ENCODE measurements at places on chromosomes 3 and 15.

DNA sequence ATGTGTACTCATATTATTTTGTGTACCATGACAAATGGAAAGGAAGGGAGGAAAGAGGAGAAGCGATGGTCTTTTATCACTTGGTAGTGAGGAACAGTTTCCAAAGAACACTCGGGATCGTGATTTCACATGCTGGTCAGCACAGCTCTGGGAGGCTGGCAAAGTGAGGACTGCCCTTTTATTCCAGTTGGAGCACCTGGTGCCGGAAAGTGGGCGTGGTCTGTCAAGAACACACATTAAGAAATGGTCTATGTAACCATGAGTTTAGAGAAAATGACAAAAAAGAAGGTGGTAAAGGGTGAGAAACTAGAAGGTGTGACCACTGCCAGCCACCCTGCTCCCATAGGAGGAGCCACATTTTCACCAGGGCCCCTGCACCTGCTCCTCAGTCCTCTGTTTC is 7.0 kb upstream of the TSEN2 start:
- no peak for DNase-seq

GRCh38 chr15:33834892-33835743 is 133.2 kb upstream of the CHRM5 start:
- no peak for DNase-seq

- no peak for DNase-seq
These were observed 38.9 kb downstream of the C3orf85 start for GRCh38 chr3:109175411-109175810.

DNA sequence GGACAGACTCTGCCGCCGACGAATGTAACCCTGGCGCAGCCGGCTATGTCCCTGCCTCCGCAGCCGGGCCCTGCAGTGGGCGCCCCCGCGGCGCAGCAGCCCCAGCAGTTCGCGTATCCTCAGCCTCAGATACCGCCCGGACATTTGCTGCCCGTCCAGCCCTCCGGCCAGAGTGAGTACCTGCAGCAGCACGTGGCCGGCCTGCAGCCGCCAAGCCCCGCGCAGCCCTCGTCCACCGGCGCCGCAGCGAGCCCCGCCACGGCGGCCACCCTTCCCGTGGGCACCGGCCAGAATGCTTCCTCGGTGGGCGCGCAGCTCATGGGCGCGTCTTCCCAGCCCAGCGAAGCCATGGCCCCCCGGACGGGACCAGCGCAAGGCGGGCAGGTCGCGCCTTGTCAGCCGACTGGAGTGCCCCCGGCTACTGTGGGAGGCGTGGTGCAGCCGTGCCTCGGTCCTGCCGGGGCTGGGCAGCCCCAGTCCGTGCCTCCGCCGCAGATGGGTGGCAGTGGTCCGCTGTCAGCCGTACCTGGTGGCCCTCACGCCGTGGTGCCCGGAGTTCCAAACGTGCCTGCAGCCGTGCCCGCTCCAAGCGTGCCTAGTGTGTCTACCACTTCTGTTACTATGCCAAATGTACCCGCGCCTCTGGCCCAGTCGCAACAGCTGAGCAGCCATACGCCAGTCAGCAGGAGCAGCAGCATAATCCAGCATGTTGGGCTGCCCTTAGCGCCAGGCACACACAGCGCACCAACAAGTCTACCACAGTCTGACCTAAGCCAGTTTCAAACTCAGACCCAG is 2.4 kb downstream of the TSC22D2 start:
- no peak for DNase-seq

GRCh38 chr3:49611291-49611690 is 57.0 kb downstream of the BSN start:
- no peak for DNase-seq

DNA sequence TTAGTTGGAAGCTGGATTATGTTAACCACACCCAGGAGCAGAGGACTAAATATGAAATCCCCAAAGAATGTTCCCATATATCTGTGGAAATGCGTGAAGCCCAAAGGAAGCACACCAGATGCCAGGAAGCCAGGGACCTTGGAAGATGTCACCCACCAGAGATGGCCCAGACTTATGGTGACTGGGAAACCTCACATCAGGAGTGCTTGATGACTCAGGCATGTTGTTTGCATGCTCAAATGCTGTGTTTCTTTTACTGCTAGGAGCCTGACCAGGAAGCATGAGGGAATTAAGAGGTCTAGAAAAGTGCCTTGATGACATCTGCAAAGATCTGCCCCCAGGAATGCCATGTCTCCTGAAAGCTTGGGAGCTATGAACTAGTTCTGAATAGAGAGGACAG is 109.0 kb upstream of the SLC2A2 start:
- DNase-seq = no peak

DNA sequence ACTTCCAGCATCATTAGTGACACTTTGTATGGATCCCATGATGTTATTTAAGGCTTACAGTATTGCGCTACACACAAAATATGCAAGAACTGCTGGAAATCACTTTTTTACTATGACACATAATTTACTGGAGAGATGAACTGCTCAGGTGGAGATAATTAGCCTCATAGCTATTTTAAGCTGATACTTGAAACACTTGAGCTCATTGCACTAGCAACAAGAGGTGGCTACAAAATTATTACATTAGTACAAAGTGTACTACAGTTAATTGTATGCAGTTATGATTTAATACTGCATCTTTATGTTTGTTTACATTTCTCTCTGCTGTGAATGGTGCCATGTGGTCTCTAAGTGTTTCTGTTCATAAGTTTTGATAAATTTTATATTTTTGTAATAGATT is 6.5 kb upstream of the LZTFL1 start:
- DNase-seq = no peak

DNA sequence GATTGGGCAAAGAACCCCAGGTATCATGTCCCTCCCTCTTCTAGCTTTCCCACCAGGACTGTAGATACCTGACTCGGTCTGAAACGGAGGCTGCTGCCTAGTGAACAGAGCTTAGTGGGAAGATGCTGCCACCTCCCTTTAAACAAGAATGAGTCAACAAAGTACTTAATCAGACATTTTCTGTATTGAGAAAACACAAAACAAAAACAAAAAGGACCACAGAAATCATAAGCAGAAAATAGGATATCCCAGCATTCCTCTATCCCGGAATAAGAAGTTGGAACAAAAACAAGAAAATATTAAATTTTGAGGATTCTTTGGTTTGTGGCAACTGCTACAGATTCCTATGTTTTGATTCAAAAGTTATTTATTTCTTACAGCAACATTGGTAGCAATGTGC is 51.7 kb upstream of the COL8A1 start:
- no peak for DNase-seq

DNA sequence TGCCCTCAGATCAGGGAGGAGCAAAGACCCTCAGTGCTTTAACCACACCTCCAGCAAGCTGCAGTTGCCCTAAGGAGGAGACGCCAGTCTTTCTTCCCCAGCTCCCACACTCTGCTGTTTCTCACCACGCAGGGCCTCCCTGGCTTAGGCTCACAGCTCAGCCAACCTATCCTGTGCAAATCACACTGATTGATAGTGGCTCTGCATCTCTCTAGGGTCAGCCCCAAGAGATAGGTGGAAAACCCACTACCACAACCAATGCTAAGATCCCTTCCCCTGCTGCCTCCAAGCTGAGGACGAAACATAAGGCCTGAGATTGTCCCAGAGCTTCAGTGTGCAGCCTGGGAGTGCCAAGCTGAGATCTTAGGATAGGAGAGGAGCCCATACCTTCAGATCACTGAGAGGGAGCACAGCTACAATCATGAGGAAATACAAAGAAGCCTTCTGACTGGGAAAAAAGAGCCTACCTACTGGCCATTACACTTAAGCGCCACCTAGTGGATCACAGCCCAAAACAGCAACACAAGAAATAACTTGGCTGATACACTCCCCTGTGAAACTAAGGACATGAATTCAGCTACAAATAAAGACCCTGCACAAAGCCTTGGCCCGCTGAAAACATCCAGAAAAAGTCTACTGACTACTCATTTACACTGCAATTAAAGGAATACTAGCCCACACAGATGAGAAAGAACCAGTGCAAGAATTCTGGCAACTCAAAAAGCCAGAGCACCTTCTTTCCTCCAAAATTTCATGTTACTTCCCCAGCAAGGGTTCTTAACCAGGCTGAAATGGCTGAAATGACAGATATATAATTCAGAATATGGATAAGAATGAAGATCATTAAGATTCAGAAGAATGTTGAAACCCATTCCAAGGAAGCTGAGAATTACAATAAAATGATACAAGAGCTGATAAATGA is 271.5 kb upstream of the DCBLD2 start:
- DNase-seq = peak; percentile 56

DNA sequence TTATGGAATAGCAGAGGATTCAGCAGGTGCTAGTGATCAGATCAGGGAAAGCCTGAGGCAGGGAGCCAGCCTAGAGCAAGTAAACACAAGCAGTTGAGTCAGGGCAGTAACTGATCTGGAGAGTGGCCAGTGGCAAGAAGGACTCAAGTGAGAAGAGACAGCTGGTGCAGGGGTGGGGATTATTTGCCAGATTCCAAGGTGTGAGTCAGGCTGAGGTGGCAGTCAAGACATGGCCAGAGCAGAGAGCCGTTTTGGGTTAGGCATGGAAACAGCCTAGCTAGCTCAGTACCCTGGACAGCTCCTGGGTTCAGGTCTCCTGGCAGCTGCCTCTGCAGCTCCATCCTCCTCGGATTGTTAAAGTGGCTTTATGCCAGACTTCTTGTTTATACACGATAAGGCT is 281.9 kb upstream of the ONECUT1 start:
- peak; percentile 18 for DNase-seq

GRCh38 chr3:189948724-189949045 is 172.0 kb downstream of the P3H2 start:
- DNase-seq = no peak

- peak; percentile 83 for DNase-seq
These were observed 35.8 kb downstream of the PRKCD start for GRCh38 chr3:53196575-53197407.

DNA sequence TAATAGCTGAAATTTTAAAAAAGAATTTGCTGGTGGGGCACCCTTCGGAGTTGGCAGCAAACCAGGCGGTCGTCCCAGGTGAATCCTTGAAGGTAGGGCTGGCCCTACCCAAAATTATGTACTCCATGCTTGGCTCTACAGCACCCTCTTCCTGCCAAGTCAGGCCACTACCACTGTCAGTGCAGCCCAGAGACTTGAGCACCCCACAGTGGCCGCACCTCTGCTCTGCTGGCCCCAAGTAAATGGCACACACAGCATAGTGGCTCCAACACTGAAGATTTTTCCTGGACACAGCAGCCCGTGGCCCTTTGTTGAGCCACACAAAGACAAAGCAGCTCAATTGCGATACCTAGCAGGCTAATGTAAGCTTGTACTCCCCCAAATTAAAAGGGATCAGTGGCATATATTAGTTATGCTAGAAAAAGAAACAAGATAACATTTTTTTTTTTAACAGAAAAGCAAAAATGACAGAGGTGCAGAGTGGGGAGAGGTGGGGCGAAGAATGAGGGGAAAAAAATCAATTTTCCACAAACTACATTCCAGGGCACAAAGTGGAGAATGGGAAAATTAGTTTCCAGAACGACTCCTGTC is 250.5 kb downstream of the UACA start:
- DNase-seq = peak; percentile 71

GRCh38 chr3:140455521-140456214 is 222.2 kb upstream of the TRIM42 start:
- DNase-seq = no peak

DNA sequence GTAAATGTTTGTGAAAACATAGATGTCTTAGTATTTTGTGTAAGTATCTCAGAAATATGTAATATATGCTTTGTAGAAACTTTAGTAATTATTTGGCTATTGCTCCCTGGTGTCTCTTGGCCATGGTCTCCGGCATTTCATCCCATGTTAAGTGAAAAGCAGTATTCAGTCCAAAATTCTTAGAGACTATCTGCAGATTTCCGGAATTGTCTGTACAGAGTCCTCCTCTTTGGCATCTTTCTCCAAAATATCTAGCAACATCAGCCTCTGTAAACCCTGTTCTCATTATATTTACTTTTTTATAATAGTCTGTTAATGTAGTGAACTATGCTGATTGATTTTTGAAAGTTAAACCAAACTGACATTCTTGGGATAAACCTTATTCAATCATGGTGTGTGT is 352.7 kb downstream of the ARPP21 start:
- no peak for DNase-seq

GRCh38 chr15:62068071-62068809 is 1.5 kb downstream of the C2CD4A start:
- DNase-seq = no peak

- no peak for DNase-seq
These were observed 16.4 kb downstream of the HEG1 start for GRCh38 chr3:125039131-125040100.

- DNase-seq = no peak
These were observed 8.6 kb downstream of the ALS2CL start for GRCh38 chr3:46684891-46685290.

DNA sequence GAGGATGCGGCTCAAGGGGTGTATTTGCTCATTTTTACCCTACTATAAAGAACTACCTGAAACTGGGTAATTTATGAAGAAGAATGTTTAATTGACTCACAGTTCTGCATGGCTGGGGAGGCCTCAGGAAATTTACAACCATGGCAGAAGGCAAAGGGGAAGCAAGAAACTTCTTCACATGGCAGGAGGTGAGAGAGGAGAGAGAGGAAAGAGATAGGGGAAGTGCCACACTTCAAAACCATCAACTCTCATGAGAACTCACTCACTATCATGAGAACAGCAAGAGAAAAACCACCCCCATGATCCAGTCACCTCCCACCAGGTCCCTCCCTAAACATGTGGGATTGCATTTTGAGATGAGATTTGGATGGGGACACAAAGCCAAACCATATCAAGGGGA is 192.7 kb downstream of the DIPK2A start:
- DNase-seq = no peak

DNA sequence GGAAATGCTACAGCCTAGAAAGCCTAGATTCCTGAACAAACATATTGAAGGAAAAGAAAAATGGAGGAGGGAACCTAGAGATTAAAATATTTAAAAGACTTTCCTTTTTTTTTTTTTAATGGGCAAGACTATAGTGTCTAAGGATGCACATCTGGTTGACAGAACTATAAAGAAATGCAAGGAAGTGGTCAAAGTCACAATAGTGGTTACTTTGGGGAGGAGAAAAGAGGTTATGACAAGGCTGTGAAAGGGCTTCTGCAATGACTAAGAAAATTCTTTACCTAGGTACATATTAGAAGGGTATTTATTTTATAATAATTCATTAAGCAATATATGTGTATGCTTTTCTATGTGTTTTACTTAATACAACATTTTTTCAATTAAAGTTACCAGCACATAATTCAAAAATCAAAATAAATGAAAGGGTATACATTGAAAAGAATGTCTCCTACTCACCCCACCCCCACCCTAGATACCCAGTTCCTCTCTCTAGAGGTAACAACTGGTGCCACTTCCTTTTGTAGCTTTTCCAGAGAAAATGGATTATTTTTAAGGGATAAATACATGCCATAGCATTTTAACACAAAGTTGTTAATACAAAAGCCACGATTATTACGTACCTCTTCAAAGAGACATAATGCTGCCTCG is 70.1 kb downstream of the HERC1 start:
- DNase-seq = no peak

GRCh38 chr15:43293432-43293831 is 26.7 kb upstream of the TGM5 start:
- no peak for DNase-seq

GRCh38 chr3:195613468-195614069 is 29.8 kb upstream of the APOD start:
- DNase-seq = no peak

All from HCT116 (cell line).